Right atrium auricular region (tissue), 2 donors: ENCODE measurements at places on chromosomes 13 and 19.

- no peaks in the 10 kb centered on the region for H3K27me3 ChIP-seq
- peaks cover 6% of the 10 kb centered on the region for H3K36me3 ChIP-seq
- no peak for DNase-seq
- peaks cover 23% of the 10 kb centered on the region for H3K4me1 ChIP-seq
- H3K4me3 ChIP-seq: no peak overlapping the region
- no peak overlapping the region for H3K27ac ChIP-seq
Observed at GRCh38 chr13:29498426-29499040, 97.0 kb downstream of the SLC7A1 start.

GRCh38 chr13:110511509-110512181 is 49.9 kb downstream of the RAB20 start:
- DNase-seq: no peak
- H3K4me1 ChIP-seq: peaks cover 41% of the 10 kb centered on the region
- no peak overlapping the region for H3K4me3 ChIP-seq
- peaks cover 62% of the 10 kb centered on the region for H3K36me3 ChIP-seq
- peak overlapping the region; percentile 83 for H3K27ac ChIP-seq
- H3K27me3 ChIP-seq: no peaks in the 10 kb centered on the region

GRCh38 chr13:74250738-74251190 is 116.6 kb upstream of the KLF12 start:
- no peak for DNase-seq
- no peaks in the 10 kb centered on the region for H3K36me3 ChIP-seq
- no peak overlapping the region for H3K27ac ChIP-seq
- no peak overlapping the region for H3K4me3 ChIP-seq

- DNase-seq: no peak
- H3K4me1 ChIP-seq: no peaks in the 10 kb centered on the region
- H3K27ac ChIP-seq: no peak overlapping the region
- H3K27me3 ChIP-seq: no peaks in the 10 kb centered on the region
Observed at GRCh38 chr13:37109051-37109678, 3.7 kb upstream of the CSNK1A1L start.

- DNase-seq: peak; percentile 91
- H3K36me3 ChIP-seq: peaks cover 7% of the 10 kb centered on the region
- H3K4me1 ChIP-seq: peaks cover 73% of the 10 kb centered on the region
Observed at GRCh38 chr13:113816946-113817859, 46.7 kb downstream of the GAS6 start.

- H3K4me1 ChIP-seq: no peaks in the 10 kb centered on the region
- no peaks in the 10 kb centered on the region for H3K36me3 ChIP-seq
Observed at GRCh38 chr19:33214596-33214995, 11.1 kb downstream of the SLC7A10 start.

DNA sequence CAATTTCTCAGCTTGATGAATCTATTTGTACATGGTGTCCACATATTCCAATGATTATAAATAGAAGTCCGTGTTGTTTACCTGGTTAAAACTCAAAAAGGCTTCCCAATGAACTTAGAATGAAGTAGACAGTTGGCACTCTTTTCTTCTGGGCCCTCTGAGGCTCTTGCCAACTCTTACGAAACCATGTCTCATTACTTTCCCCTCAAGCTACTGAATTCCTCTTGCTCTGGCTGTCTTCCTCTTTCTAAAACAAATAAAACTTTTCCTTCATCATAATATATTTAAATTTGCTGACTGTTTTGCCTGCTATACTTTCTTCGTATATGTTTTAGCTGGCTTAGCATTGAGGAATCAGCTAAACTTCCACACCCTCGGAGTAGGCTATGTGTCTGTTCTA is 139.7 kb downstream of the SLITRK6 start:
- H3K4me1 ChIP-seq: no peaks in the 10 kb centered on the region
- DNase-seq: no peak
- H3K27ac ChIP-seq: no peak overlapping the region
- no peaks in the 10 kb centered on the region for H3K36me3 ChIP-seq
- H3K27me3 ChIP-seq: no peaks in the 10 kb centered on the region
- no peak overlapping the region for H3K4me3 ChIP-seq

- no peak for DNase-seq
- no peak overlapping the region for H3K4me3 ChIP-seq
Observed at GRCh38 chr13:60220072-60220471, 56.3 kb upstream of the DIAPH3 start.
